ENCODE measurements at places on chromosomes 3 and 15.

GRCh38 chr3:138187296-138188012 is at the start of gene ARMC8:
Gene ARMC8, plus strand, starts transcription at chr3:138187301. Its CDS starts 254 bp downstream, at chr3:138187555.
- peak; percentile 100 for DNase-seq

- peak; percentile 19 for DNase-seq
Measured at GRCh38 chr15:45307230-45307924, 55.3 kb downstream of the SLC28A2 start.

DNA sequence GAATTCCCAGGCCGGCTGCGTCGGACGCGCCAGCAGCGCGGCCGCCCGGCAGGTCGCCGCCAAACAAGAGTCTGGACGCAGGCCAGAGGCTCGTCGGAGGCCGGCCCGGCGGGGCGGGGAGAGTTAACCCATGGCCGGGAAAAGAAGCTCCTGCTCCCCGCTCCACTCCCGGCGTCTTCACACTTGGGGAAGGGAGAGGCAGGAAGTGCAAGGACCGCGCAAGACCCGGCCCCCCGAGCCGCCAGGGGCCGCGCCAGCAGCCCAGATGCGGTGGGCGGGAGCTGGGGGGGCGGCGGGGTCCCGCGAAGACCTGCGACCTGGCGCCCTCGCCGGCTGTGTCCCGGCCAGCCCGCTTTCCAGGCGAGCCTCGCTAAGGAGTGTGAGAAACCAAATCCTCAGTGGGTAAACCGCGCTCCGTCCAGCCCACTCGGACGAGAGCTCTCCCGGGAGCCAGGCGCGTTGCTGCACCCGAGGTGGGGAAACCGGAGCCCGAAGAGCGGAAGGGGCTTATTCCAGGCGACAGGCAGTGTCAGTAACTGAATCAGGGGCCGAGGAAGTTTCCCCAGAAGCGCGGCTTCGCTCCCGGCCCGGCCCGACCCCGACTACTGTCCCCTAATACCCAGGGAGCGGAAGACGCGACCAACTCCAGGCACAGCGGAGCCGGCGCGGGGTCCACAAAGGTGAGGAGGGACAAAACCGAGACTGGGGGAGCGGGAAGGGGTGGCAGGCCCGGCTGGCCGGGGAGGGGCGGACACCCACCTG is 721 bp downstream of the ADAMTS7 start:
- peak; percentile 86 for DNase-seq

DNA sequence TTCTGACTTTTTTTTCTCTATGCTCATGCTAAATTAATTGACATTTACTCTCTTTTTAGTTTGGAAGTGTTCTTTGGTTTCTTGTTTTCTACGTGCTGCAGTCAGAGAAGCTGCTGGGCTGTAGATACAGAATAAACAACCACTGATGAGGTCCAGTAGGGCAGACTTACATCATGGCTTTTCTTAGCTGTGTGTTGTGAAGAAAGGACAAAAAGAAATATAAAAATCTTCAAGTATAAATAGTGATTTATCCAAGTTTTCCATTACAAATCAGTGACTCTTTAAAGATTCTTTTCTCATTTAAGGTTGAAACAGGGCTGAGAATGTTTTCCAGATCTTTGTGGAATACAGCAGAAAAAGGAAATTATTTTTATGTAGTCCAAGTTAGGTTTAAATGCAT is 122.2 kb downstream of the CMSS1 start:
- DNase-seq: no peak

- no peak for DNase-seq
Measured at GRCh38 chr3:181752202-181752671, 40.5 kb downstream of the SOX2 start.

DNA sequence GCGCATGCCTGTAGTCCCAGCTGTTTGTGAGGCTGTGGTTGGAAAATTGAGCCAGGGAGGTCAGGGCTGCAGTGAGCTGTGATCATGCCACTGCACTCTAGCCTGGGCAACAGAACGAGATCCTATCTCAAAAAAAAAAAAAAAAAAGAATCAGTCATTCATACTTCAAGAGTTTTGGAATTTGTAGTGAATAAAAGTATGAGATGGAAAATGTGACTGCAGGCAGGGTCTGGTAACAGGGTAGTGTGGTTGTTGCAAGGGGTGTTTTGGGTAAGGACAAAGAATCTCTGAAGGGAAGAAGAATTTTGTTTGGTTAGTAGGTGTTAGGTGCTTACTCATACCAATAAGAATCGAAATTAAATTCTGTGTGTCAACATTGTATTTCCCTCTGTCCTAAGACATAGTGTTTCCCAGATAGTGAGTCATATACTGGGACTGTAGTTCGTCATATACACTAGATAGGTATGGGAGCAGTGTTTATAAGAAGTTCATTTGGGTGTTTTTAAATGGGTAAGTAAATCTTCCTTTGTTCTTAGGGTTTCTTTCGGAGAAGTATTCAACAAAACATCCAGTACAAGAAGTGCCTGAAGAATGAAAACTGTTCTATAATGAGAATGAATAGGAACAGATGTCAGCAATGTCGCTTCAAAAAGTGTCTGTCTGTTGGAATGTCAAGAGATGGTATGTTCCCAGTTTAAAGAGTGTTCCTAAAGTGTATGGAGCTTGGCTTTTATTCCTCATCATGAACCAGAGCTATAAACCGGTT is 14.2 kb downstream of the NR1D2 start:
- no peak for DNase-seq

DNA sequence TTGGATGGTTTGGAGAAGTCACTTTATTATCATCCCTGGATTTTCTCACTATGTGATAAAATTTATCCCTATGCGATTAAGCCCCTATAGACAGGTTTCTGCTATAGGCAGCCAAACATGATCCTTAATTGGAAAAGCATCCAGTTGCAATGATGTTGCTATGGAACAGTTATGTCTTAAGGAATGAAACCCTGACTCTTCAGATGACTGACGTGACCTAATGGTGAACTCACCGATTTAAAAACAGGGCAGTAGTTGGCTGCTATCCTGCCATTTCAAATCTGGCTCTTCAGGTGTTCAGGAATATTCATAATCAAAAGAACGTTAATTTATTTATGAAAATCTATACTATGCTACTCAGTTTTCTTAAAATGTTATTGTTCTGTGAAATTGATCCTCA is 106.8 kb upstream of the ROBO1 start:
- DNase-seq: no peak

- DNase-seq: no peak
Measured at GRCh38 chr15:85616549-85617110, 178.1 kb downstream of the KLHL25 start.

DNA sequence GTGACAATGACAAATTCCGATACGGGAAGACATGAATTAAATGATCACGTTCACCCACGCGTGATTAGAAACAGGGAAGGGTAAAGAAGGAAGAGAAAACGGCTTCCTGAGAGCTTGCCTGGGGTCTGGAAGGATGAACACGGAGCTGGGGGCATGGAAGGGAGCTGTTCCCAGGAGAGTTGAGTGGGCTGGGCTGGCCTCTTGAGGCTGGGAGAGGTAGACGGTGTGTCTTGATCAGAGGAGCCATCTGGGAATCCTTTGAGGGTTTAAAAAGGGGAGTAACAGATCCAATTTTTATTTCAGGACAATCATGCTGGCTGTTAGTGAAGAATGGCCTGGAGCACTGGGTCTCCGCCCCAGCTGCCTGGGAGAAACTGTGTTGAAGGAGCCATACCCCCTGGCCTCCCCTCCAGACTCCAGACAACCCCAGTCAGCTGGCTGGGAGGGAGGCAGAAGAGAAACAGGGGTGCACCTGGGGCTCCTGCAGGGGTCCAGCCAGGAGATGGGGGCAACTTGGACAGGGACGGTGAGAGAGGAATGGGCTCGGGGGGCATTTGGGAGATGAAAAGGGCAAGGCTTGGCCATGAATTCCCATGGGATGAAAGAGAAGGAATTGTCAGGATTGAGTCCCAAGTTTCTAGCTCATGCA is 53.6 kb upstream of the CGNL1 start:
- no peak for DNase-seq

GRCh38 chr3:15933439-15934139 is 135.8 kb upstream of the ANKRD28 start:
- no peak for DNase-seq

DNA sequence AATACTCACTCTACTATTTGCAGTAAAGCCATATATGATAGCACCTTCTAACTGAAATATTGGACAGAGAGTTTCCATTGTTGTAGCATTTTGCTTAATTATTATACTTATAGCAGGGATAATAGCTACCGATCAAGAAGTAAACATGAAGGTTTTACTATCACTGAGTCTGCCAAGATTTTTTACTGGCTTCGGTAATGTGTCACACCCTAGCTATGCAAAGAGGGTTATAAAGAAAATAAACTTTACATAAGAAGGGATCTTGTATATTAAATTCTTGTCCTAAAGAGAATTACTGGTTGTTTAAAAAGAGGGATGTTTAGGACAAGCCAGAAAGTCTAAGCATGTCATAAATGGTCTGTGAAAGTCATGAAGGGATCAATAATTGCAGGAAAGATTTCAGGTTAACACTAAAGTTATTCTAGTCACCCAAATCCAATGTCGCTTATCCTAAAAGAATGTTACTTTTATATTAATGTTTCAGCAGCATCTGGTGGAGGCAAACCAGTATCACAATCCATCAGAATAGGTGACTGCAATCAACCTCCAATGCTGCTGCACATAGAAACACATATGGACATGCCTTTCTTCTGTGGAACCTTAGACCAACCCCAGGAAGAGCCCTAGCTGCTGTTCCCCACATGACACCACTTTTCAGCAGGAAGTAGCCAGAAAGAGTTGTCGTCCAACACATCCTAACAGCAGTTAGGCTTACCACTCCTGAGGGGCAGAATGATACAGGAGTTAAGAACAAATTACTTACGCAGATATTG is 62.7 kb upstream of the GK5 start:
- no peak for DNase-seq

GRCh38 chr3:169189486-169189885 is 474.0 kb downstream of the MECOM start:
- DNase-seq: no peak

DNA sequence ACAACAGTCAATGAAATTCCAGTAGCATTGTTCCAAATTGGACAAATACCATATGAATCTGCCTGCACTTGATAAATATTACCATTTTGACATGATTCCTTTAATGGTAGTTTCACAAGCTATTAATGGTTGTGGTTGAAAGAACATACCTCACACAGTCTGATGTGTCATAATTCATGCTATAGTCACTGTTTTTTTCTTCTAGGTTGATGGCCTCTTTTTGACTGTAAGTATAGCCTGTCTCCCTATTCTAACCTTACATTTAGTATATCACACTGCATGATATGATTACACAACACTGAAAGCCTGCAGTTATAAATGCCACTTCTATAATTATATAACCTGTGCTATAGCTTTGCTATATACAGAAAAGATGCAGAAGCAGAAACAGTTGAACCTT is 834.1 kb downstream of the NSUN3 start:
- DNase-seq: no peak

DNA sequence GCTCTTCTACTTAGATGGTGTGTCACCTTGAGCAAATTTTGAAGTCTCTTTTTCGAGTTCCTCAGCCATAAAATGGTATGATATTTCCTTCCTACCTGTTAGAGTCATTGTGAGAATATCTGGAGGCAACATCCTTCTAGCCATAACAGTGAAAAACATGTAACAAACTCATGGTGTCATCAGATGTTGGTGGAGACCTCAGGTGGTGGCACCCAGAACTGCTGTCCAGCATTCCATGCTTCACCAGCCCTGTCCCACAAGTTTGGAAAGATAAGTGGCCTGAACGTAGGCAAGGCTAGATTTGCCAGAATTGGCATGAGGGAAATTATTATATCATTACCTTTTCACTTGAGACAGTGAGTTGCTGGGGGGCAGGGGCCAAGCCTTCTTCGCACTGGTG is 30.4 kb downstream of the GASK1A start:
- DNase-seq: no peak

DNA sequence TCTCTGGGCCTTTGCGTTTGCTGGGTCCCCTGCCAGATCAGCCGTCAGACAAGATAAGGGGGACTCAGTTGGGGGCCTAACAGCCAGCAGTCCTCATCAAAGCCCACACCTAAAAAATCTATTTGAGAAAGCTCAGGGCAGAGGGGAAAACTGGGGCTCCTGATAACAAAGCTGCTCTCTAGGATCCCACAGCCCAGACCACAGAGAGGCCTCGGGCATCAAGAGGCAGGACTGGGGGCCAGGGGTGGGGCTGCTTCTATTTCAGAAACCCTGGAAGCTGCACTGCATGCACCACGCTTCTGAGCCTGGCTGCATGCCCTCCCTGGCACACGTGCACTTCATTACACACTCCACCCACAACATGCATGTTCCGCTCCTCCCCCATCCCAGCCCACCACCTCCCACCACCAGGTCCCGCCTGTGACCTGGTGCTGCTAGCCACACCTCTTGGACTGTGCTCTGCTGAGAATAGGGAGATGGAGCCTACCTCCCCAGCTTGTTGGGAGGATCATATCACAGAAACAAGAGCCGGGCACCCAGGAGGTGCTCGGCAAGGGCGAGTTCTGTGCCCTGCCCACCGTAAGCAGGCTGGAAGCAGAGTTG is 26.6 kb downstream of the FBLN2 start:
- no peak for DNase-seq

- DNase-seq: no peak
Measured at GRCh38 chr3:104849070-104849469, 517.6 kb upstream of the ALCAM start.

DNA sequence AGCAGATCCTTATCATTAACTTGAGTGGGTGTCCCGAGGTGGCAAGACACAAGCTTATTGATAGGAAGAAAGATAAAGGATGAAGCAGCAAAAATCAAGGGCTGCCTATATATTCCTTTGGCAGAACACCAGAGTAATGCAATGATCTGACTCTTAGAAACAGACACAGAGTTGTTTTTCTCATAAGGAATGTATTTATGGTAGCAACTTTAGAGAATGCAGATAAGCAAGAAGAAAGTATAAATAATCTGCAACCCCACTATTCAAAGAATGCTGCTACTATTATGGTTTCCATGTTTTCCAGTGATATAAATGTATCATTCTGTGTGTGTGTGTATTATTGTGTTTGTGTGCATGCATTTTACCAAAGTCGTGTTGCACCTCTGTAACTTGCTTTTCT is 208.3 kb downstream of the THSD4 start:
- no peak for DNase-seq

DNA sequence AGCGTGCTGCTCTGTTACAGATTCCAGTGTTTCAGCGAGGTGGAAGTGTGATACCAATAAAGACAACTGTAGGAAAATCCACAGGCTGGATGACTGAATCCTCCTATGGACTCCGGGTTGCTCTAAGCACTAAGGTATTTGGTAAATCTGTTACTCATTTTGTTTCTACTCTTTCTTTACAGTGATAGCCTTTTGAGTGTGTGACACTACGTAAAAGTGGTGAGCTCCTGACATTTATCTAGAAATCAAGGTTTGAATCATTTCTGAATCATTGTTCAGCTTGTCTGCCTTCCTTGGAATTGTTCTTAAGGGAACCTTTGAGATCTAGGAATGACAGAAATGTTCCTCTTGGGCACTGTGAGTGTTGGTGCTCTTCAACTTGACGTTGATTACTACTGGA is 11.2 kb upstream of the CAPN3 start:
- no peak for DNase-seq

DNA sequence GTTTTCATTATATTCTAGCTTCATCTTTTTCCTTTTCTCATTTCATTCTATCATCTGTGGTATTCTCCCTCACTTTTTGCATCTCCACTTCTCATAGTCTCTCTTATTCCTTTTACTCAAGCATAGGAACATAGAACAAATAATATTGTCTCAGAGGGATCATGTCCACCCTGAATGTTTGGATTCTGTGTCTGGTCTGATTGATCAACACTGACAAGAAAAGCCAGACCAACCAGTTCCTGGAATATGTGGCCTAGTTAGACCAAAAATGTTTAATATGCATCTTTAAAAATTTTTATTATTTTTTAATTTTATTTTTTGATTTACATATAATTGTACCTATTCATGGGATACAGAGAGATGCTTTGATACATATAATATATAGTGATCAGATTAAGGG is 212.0 kb upstream of the ALCAM start:
- DNase-seq: no peak
